ENCODE measurements at places on chromosomes 4 and X.

- DNase-seq: no peak
Observed at GRCh38 chrX:49876750-49877149, 2.5 kb upstream of the USP27X start.

DNA sequence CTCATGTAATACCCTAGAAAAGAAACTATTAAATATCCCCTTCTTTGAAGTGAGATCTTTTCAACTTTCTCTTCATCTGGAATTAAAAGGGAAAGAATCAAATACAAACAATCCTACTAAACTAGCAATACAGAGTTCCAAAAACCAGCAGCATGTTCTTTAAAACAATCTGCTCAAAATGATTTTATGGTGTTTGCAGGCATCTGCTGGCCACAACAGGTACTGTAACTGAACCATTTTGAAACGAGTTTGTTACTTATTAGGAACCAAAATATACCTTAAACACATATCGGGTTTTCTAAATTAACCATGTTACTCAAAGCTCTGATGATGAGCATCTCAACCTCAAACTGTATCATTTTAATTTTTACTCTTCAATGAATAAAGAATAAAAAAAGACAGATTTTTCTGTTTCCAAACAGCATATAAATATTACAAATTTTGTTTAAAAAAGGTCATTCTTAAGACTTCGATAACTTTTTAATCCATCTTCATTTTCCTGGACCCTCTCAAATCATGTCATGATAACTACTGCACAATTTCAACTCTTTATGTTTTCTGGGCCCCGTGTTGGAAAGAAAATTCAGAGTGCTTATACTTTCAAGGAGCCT is 56.5 kb downstream of the ARAP2 start:
- DNase-seq: no peak

DNA sequence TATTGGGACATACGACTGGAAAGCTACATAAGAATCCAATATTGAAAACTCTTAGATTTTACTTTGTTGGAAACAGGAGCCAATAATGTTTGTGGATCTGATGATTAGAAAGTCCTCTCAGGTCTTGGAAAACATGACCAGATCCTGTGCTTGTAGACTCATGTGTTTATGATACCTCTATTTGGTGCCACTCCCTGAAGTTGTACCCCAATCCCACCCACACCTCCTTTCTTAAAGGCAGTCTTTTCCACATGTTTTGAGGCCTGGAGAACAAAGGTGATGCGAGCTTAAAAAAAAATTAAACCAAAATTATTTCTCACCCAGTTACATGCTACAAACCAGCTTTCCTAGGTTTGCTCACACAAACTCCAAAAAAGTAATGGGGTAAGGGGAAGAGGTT is 262.7 kb downstream of the PTTG2 start:
- no peak for DNase-seq

GRCh38 chr4:172134521-172134920 is 321.3 kb downstream of the GALNTL6 start:
- DNase-seq: no peak

DNA sequence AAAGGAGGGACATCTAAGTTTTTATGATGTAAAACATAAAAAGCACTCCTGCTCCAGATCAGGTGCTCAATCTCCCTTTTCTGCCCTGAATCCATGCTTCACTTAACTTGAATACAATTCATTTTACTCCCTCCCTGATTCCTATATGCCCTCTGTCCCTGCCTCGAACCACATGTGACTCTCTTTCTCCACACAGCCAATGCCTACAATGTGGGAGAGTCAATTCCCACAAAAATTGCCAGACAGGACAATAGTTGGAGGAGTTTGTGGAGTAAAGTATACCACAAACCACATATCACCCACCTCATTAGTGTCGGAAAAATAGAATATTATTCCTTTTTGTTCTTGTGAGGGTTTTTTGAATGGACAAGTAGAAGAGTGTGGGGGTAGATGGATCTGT is 9.7 kb downstream of the AMMECR1 start:
- no peak for DNase-seq

DNA sequence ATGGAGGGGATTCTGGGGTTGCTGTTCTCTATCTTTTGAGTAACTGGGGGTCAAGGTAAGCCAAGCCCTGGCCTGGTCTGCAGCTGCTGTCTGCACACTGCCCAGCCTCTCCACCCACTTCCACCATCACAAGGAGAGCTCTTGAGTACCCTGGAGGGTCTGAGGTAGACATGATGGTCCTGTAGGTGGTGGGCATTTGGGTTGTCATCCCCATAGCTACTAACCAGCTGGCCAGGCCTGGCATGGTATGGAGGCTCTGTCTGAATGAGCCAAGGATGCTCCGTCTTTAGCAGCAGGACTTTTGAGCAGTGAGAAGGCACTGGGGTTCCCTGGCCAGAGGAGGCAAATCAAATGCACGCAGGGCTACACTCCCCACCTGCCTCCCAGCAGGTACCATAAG is 82.7 kb downstream of the NHSL2 start:
- DNase-seq: no peak

DNA sequence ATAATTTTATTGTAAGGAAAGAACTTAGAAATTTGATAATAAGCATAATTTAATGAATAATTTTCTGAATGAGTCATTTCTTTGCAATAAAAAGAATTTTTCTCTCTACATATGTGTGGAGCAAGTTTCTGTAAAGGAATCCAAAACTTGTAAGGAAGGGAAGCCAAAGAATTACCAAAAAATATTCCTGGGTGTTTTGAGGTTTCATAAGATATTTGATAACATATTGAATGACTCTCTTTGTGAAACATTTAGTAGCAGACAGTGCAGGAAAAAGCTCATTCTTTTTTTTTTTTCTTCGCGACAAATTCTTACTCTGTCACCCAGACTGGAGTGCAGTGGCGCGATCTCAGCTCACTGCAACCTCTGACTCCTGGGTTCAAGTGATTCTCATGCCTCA is 469.0 kb upstream of the MAGEB2 start:
- no peak for DNase-seq

DNA sequence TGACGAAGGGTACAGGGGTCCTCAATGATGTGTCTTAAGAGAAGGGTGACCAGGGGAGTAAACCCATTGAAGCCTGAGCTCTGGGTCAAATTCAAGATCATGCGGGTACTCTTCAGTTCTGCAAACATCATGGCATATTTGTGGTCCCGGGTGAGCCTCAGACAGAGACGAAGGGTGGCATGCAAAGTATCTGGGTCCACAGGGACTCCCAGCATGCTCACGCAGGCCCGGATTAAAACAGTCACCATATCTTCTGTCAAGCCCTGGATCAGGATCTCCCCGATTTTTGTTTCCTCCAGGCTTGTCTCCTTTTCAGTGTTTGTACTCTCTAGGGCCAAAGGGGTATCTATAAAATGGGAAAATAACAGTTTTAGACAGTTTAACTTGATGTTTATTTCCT is 102.9 kb downstream of the HUWE1 start:
- DNase-seq: no peak

DNA sequence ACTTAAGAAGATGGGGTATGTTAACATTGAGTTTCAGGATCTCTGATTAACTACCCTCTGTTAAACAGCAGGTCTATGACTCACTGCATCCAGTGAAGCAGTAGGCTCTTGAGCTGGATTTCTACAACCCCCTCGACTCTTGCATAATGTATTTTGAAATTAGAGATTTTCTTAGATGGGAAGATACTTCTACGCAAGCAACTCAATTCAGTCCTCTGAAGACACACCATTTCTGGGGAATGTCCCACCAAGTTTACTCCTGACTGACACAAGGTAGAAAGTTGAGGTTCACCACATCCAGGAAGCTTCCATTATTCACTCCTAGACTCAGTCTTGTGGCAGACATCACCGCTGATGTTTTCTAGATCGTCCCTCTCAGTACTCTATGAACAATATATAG is 12.9 kb downstream of the PALLD start:
- DNase-seq: no peak

DNA sequence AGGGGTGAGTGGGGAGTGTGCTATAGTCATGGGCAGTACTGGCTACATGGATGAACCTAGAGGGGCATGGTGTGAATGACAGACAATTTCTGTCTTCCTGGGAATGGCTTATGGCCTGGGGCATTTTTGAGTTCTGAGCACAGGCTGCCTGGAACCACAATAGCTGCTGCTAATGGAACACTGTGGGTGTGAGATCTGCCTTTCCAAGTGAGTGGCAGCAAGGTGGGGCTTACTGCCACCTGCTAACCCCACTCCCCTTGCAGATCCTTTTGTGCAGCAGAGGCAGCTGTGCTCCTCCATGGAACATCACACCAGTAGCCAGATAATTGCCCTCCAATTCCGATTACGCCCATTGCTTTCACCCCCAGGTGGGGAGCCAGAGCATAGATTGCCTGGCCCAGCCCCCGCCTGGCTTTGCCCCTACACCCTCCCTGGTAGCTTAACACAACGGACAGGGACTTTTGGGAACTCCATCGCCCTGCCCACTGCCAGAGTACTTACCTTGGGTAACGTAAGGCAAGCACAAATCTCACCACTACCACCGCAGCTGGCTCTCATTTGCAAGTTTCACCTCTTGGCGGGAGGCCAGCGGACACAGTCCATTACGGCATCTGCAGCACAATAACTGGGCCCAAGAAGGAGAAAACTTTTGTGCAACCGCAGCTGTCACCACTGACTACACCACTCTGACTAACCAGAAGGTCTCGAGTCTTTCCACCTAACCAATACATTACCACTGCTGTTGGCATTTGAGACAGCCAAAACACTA is 421.2 kb upstream of the NWD2 start:
- DNase-seq: no peak

GRCh38 chrX:71532078-71532752 is 689 bp upstream of the OGT start:
- DNase-seq: no peak

DNA sequence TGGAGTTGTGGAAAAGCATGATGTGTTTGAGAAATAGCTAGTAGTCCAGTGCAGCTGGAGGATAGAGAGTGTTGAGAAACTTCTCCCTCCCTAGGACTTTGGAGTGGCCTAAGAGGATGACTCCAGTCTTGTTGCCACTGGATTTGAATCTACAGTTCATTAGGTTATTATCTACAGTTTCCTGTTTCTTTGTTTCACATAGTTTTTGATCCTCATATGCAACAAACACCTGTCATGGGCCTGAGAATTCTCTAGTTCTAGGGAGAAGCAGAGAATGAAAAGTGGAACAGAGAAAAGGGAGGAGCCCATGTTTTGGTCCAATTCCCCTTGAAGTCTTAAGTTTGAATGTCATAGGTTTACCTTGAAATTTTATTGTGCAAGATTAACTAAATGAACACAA is 73.6 kb upstream of the TBC1D9 start:
- DNase-seq: no peak

- no peak for DNase-seq
Observed at GRCh38 chrX:112761242-112762207, 79.1 kb downstream of the AMOT start.

- DNase-seq: peak; percentile 23
Observed at GRCh38 chr4:86977621-86978184, 42.9 kb downstream of the AFF1 start.

- no peak for DNase-seq
Observed at GRCh38 chr4:83128240-83128929, 13.9 kb upstream of the PLAC8 start.

- no peak for DNase-seq
Observed at GRCh38 chr4:61886131-61886530, 686.0 kb downstream of the ADGRL3 start.

DNA sequence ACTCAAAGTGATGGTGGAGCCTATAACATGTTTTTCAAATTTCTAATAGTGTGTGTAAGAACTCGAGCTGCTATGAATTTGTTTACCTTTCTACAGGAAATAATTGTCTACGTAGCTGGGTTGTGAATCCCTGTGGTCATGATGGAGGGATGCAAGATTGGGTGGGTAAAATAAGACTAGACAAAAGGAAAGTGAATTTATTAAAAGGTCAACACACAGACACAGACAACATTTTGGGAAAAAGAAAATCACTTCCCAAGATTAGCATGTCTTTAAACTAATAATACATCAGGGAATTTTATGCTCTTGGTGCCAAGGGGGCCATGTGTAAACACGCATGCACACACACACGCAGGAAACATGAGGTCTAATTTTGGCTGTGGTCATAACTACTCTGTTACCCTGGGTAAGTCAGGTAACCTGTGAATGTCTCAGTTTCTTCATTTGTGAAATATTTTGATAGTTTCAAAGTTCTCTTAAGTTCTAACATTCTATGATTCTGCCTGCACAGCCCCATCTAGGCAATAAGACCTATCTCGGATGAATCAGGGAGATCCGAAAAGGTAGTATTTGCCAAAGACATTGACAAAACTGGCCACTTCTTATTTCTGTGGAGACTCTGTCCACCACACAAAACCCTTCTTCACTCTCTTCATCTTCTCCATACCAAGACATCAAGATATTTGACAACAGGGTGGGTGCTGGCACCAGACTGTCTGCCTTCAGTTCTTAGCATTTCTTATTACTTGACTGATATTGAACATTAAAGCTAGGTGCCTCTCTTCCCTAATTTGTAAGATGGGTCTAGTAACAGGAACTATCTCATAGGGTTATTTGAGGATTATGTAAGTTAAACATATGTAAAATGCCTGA is 1.6 kb upstream of the UNC5C start:
- no peak for DNase-seq

DNA sequence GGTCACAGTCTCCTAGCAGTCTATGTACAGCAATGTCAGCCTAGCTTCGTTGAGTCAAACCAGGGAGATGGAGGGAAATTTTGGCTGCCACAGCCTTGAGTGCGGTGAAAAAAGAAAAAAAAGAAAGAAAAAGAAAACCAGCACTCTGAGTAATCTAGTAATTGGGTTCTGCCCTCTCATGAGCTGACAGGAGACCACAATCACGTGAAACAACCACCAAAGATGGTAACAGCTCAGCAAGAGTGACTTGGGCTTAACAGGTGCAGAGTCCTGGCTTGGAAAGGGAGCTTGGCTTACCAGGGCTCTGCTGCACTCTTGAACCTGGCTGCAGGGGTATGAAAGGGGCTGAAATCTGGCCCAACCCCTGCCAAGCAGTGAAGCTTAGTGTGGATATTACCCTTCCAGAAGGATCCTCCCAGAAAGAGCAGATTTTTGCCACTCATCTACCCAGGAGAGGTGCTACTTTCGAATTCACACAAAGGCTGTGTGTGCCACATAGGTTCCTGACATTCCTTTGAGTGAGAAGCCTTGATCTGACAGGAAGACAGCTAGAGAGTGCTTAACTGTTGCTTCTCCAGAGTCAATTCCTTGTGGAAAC is 350.3 kb downstream of the PTTG2 start:
- no peak for DNase-seq

DNA sequence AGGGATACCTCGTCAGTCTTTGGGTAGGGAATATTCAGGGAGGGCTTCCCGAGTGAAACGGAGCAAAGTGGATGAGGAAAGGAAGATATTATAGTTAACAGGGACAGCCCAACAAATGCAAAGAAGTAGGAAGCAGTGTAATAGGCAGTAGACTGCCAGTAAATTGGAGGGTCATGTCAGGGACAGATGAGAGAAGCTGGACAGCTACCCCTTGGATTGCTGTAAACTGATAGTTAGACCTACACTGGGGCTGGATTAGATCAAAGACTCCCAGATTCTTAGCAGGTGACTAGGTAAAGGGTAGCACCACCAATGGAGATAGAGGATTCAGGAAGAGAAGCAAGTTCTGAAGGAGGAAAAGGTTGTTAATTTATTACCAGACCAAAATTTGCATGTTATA is 48.0 kb downstream of the NPNT start:
- DNase-seq: no peak

GRCh38 chr4:1815096-1815996 is 22.3 kb downstream of the FGFR3 start:
- DNase-seq: no peak

Data from breast epithelium (tissue), 4 donors.